ENCODE measurements at places on chromosomes 16 and 17. TPM values are rescaled to one million over a fixed set of nuclear protein-coding genes. Genes with fewer than 3 reads are reported as not detected.

Gene HELZ
- 24.8 TPM for polyA plus RNA-seq

Gene LDHD
- 3.7 TPM for polyA plus RNA-seq

Gene TEKT1
- polyA plus RNA-seq: not detected

Gene FCSK
- 4.2 TPM for polyA plus RNA-seq

Gene RTN4RL1
- 0.14 TPM for polyA plus RNA-seq

Gene FOXO3B
- not detected for polyA plus RNA-seq

Gene KCNAB3
- not detected for polyA plus RNA-seq

Gene GALR2
- polyA plus RNA-seq: 1.1 TPM

Gene HSF4
- polyA plus RNA-seq: not detected

Gene CDH15
- polyA plus RNA-seq: not detected

Gene MYH8
- polyA plus RNA-seq: not detected

Gene RAB11FIP4
- polyA plus RNA-seq: 16.2 TPM

Gene SPATA33
- 1.4 TPM for polyA plus RNA-seq

Gene TNK1
- not detected for polyA plus RNA-seq

Gene TEX19
- not detected for polyA plus RNA-seq

Gene BAHCC1
- polyA plus RNA-seq: 8.5 TPM

Gene SNX20
- 52.0 TPM for polyA plus RNA-seq

Gene FBXL16
- 0.49 TPM for polyA plus RNA-seq

Gene TMED6
- polyA plus RNA-seq: not detected

Gene ALDH3A1
- not detected for polyA plus RNA-seq

Gene SRL
- not detected for polyA plus RNA-seq

Gene KIF18B
- polyA plus RNA-seq: not detected

Gene ABCA8
- polyA plus RNA-seq: not detected

Gene TMIGD1
- polyA plus RNA-seq: not detected

Gene PRM3
- polyA plus RNA-seq: not detected

Data from CD14-positive monocyte (primary cell).